Neural cell (in vitro differentiated cells): ENCODE measurements at places on chromosomes 2 and 18. TPM values are rescaled to one million over a fixed set of nuclear protein-coding genes. Genes with fewer than 3 reads are reported as not detected.

SDC1 gene
- 14.9 and 16.6 TPM in 2 replicates for polyA plus RNA-seq

FTCDNL1 gene
- polyA plus RNA-seq, result not detected in 2 replicates

ANKRD29 gene
- polyA plus RNA-seq, result 4.9 and 7.1 TPM in 2 replicates

DSG1 gene
- not detected in 2 replicates for polyA plus RNA-seq

SF3B6 gene
- polyA plus RNA-seq, result 307 and 442 TPM in 2 replicates

UPP2 gene
- 0.12 and 0.16 TPM in 2 replicates for polyA plus RNA-seq

CDH20 gene
- polyA plus RNA-seq, result 0.78 and 1.7 TPM in 2 replicates
